ENCODE measurements at places on chromosomes 7 and 10. TPM values are rescaled to one million over a fixed set of nuclear protein-coding genes. Genes with fewer than 3 reads are reported as not detected.
A peak's percentile ranks its signal among the peaks of the same experiment; 100 is the strongest.

The IDI2 gene
- not detected for total RNA-seq

The GARIN1A gene
- total RNA-seq, result 1.6 TPM

- DNase-seq, result no peak
Measured at GRCh38 chr7:29459589-29459988, 104.0 kb upstream of the PRR15 start.

DNA sequence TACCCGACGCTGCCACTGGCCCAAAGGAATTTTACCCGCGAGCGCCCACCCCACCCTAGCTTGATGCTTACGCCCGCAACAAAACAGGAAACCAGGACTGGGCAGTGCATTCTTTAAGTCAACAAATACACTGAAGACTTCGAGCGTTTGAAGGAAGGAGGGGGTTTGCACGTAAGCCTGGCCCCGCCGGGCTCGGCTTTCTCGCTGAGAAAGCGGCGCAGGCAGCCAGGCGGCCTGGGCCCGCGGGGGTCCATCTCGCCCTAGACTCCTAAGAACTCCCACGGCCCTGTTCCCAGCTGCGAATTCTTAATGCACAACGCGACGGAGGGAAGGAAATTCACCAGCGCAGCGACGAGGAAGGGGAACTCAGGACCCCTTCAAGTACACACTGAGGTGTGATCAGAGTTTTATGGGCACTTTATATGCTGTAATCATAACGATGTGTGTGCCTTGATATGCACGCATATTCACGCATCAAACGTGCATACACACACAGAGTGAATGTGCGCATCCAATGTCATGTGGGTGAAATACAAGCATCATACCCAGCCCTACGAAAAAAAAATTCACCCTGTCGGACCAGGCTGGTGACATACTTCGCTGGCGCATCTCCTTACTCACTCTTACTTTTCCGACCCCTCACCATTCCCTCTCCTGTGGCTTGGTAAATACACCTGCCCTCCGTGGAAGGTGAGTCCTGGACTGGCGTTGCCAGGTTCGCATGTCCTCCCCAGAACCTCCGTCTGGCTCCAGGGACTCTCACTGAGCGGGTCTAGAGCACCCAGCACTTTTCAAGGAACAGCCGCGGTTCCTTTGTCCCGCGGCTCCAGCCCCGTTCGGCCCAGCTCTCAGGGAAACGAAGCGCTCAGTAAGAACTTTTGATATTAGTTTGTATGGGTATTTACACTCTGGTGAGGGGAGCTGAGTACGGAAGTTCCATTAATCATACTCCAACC lies 5.7 kb upstream of the HOXA13 start:
- DNase-seq, result no peak

DNA sequence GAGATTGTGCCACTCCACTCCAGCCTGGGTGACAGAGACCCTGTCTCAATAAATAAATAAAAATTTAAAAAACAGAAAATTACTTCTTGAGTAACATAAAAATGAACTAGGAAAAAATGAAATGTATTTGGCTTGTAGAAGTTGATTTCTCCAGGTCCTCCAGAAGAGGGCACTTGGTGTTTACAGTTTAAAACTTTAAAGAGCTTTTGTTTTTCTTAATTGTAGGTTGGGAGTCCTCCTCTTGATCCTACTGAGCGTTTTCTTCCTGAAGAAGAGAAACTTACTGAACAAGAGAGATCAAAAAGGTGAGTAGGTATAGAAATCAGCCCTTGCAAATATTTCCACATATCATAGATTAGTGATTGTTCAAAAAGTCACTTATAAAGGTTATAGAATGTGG lies 16.2 kb downstream of the KIFBP start:
- DNase-seq, result no peak

GRCh38 chr7:44377681-44378421 lies 52.5 kb upstream of the CAMK2B start:
- DNase-seq, result peak; percentile 86

DNA sequence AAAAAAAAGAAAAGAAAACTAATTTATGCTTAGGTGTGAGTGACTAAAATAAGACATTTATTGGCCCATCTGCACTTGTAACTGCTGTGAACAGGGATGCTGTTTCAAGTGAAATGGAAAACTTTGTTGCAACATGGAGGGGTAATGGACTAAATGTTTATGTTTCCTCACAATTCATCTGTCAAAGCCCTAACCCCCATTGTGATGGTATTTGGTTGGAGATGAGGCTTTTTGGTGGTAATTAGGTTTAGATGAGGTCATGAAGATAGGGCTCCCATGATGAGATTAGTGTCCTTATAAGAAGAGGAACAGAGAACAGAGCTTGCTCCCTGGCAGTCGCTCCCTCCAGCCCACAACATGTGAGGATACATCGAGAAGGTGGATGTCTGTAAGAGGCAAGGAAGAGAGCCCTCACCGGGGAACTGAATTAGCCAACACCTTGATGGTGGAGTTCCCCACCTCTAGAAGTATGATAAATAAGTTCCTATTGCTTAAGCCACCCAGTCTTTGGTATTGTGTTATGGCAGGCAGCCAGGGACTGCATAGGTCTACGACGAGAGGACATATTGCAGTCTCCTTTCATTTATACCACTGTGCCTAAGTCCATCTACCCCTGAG lies 28.6 kb upstream of the VCL start:
- DNase-seq, result no peak

- DNase-seq, result no peak
Measured at GRCh38 chr7:99002148-99002826, 124.0 kb downstream of the TRRAP start.

DNA sequence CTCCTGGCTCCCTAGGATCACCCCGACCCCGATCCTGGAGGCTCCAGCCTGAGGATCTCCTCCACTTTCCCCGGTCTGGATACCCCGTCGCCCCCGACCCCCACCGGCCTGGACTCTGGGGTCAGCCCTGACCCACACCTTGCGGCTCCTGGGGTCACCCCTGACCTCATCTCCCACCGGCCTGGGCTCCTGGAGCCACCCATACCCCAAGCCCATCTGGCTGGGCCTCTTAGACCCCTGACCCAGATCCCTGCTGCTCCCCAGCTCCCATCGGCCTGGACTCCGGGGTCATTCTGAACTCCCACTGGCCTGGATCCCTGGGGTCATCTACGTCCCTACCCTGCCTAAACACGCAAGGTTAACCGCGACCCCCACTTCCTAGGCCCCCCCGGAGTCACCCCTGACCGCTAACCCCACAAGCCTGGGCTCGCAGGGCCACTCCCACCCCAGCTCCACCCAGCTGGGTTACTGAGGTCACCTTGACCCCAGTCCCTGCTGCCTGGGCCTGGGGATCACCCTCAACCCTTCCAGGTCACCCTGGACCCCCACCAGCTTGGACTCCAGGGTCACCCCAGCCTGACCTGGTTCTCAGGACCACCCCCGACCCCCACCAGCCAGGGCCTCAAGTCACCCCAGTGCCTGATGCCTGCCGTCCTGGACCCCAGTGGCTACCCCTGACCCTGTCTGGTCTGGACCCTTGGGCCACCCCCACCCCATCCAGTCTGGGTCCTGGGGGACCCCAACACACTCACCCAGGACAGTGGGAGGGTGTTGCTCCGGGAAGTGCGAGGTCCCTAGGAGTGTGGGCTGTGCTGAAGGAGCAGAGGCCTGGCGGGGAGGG lies 1.2 kb downstream of the FOXK1 start:
- no peak for DNase-seq

DNA sequence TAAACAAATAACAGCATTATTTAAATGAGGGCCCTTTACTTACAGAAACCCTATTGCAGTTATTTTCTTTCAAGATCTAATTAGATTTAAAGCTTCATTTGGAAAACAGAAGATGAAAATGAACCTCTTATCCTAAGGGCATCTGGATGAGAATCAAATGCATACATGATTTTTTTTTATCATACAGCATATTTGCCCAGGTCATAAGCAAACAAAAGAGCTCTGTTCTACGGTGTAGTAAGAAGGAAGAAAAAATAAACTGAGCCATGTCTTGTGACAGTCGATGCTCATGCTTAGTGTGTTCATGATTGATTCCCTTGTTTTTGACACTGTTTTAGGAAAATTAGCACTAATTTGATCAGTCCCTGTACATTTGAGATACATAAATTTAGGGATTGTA lies 202.6 kb upstream of the RNF32 start:
- no peak for DNase-seq

- DNase-seq, result no peak
Measured at GRCh38 chr10:17210361-17210760, 8.9 kb upstream of the TRDMT1 start.

DNA sequence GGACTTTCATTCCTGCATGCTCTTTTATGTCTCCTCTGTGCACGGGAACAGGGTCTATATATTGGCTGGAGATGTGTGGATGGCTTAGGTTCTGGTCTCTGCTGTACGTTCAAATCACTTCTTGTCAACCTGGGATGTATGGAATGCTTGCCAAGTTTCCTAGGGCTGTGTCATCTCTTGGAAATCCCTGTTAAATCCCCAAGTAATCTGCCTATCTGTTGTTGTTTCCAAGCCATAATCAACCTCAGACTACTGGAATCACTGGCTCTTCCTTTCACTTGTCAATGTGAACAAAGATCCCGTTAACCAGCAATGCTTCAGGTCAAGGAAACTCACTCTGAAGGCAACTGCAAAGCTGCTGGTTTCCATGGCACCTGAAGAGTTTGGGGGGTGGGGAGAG lies 93.3 kb upstream of the FAM171A1 start:
- DNase-seq, result no peak

Data from esophagus muscularis mucosa (tissue), 4 donors.